Kidney epithelial cell (primary cell): ENCODE measurements at places on chromosomes 2 and 18.
A peak's percentile ranks its signal among the peaks of the same experiment; 100 is the strongest.

DNA sequence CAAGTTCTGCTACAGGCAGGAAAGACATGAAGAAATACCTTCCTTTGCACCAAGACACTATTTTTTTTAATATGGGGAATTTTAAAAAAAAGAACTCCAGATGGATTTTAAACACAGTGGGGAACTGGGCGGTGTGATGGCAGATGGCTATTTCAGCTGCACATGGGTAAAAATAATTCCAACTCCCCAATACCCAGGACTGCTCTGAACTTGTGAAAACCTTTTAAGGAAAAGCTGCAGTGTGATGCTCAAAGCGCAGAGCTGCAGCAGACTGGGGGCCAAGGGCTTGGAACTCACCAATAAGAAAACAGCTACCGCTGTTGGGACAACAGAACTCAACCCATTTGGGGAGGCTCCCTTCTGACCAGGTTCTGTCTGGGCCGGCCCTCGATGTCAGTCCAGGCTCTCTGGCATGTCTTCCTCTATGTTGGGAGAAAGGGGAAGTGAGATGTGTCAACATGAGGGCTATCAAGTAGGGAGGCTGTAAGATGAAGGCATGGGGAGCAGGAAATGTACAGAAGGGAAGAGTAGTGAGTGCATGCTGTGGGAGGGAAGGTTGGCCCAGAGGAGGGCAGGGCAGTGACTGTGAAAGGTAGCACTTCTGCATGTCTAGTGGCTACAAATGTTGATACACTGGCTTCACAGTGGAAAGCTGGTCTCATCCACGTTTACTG lies 64.0 kb upstream of the SLC14A2 start:
- DNase-seq, result no peak

GRCh38 chr18:60146220-60146960 lies 226.2 kb downstream of the MC4R start:
- DNase-seq, result no peak

DNA sequence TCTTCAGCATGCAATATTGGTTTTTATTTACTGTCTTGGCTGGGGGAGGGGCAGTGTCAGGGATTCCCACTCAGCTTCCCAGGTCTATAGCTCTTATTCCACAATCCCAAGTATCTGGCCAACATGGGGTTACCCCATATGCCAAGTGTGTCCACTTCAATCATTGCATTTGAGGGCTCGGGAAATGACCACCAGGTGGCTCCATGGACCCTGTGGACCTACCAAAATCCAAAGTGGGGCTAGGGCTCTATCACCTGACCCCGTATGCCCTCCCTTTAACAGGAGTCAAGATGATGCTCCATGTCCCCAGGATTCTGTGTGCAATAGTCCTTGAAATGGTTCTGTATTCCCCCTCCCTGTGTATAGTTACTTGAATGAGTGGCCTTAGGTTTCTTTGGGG lies 12.1 kb upstream of the TRAF3IP1 start:
- no peak for DNase-seq

GRCh38 chr2:29108225-29108624 lies 7.0 kb upstream of the CLIP4 start:
- DNase-seq, result no peak

GRCh38 chr2:217438821-217439220 lies 564.0 kb downstream of the TNS1 start:
- DNase-seq, result no peak

GRCh38 chr18:11909591-11910026 lies 1.5 kb upstream of the MPPE1 start:
- DNase-seq, result no peak

GRCh38 chr18:78487649-78488048 lies 492.0 kb upstream of the SALL3 start:
- no peak for DNase-seq

DNA sequence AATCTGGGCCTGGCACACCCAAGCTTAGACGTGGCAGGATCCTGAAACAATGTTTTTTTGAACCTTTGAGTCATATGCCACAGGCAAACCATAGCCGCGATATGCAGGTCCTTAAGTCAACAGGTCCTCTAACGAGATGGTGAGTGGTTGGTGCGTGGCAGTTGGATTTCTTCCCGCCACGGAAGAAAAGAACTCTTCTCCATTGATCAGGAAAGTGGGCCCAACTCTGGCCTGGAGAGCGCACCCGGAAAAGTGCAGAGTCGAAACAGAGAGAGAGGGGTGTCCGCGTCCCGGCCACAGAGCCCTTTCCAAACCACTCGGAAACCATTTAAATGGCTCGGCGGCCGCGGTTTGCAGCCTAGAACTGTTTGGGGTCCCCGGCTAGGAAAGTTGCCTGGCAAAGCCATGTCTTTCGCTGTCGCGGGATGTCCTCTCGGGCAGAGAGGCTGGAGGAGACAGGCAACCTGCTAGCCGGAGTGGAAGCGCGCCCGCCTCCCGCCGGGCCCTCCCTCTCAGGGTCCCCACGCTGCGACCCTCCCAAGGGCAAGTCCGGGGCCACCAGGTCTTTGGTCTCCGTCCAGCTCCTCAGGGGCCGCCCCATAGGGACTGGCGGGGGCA lies 777 bp downstream of the GALNT3 start:
- DNase-seq, result no peak

- DNase-seq, result no peak
These were observed 254.1 kb downstream of the HDAC4 start for GRCh38 chr2:239146741-239147181.

DNA sequence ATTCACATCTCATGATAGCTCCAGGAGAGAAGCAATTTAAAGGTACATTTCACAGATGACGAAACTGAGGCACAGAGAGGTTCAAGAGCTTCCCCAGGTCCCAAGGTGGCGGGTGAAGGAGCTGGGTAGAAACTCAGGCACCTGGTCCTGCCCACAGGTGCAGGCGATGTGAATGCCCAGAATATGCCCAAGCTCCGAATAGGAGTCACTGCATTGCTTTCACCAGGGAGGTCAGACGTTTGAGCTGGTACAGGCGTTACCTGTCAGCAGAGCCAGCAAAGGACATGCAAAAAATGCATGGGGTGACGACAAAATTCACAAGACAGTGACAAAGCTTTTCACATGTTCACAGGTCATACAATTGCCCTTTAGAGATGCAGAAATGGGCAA lies 247.9 kb downstream of the HDAC4 start:
- DNase-seq, result no peak

GRCh38 chr2:62774555-62775366 lies 69.2 kb downstream of the EHBP1 start:
- no peak for DNase-seq

GRCh38 chr18:34131006-34131405 lies 93.7 kb downstream of the NOL4 start:
- no peak for DNase-seq

GRCh38 chr2:145692971-145693478 lies 1173.1 kb upstream of the ZEB2 start:
- peak; percentile 86 for DNase-seq

DNA sequence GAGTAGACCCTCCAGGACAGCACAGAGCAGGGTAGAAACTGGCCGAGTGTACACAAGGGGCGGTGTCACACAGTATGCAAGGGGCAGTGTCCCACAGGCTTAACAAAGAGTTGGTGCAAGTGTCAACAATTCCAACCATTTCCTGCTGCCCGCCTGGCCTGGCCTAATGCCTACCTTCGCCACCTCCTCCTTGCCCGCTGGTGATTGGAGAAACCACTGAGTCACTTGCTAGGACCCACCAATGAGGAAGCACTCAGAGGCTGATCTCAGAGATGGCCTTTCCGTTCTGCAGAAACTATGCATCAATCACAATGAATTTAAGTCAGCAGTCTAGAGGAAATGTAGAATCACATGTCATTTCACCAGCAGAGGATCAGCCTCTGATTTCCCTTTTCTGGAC lies 263.3 kb upstream of the PKDCC start:
- DNase-seq, result no peak

GRCh38 chr2:98029718-98030222 lies 34.0 kb upstream of the TMEM131 start:
- no peak for DNase-seq

GRCh38 chr2:39368376-39368775 lies 68.7 kb downstream of the MAP4K3 start:
- DNase-seq, result no peak

GRCh38 chr2:97763176-97763845 lies 49.9 kb downstream of the ZAP70 start:
- no peak for DNase-seq

- DNase-seq, result no peak
These were observed 713 bp downstream of the ATOH8 start for GRCh38 chr2:85754313-85755095.

- DNase-seq, result peak; percentile 35
These were observed 2.7 kb upstream of the ZC3H8 start for GRCh38 chr2:112257575-112257974.

GRCh38 chr2:26540961-26541360 lies 63.0 kb upstream of the OTOF start:
- no peak for DNase-seq

DNA sequence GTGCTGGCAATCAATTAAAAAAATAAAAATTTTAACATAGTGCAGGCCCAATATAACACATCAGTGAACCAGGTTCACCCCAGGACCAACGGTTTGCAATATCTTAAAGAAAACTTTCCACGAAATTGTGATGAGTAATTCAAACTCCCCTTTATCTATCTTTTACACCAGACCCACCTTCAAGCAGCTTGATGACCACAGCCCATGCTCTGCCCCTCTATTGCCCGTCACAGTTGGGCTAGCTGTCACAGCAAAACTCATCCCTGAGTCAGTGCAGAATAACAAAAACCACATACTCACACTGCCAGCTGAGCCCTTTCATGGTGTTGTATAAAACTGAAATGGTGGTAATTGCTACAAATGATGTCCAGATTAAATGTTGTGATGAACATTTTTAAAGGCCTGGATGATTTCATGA lies 112.5 kb upstream of the CREB1 start:
- peak; percentile 51 for DNase-seq

DNA sequence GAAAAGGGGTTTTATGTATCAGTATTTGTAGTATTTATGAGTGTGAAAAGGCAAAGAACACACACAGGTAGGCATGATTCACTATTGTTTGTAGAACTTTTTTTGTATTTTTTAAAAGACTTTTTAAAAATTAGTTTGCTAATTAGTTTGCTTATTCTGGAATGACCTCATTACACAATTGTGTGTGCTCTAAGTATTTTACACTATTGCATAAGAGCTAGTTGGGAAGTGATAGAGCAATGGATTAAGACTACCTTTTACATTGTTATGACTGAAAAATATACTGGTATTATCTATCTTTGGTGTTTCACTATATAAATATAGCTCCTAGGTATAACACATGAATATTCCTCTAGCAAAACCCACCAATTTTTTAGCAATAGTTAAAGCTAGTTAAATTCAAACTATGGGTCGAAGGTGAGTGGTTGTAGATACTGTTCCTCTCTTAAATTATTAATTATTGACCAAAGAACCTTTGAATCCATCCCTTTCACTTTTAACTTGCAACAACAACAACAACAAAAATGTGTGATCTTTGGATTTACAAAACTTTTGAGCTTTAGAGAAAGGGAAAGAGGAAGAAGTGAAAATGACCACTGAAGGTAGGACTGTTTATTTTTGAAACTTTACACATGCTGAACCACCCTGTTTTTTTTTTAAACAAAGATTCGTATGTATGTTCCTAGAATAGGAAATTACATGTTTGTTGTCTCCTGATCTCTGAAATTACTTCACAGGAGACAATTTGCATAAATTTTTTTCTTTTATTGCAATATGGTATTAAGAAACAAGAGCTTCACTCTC lies 18.7 kb downstream of the ITPRID2 start:
- DNase-seq, result no peak

- no peak for DNase-seq
These were observed 9.9 kb downstream of the GLI2 start for GRCh38 chr2:120745420-120746111.

DNA sequence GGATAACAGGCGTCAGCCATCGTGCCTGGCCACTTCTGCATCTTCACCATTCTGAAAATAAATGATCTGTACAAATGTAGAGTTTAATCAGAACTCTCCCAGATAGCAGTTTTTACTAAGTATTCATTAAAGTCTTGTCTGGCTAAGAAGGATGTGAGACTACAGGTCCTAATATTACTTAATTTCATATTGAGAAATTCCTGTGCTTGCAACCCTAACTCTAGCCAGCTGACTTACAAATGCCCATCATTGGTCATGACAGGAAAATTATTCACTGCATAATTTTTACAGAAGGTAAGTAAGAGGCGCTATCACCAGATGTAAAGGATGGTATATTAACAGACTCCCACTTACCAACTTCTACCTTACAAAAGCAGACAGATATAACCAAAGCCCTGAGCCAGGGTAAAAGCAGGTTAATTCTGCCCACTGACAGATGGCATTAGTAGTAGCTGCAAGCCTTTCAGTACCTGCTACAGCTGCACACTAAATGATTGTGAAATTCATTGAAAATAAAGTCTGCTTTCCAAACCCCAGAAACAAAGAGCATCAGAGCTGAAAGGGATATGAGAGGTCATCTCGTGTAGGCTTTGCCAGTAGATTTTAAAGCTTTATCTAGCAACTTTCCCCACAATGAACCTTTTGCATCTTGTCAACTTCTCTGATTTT lies 271.3 kb upstream of the STON1 start:
- no peak for DNase-seq

DNA sequence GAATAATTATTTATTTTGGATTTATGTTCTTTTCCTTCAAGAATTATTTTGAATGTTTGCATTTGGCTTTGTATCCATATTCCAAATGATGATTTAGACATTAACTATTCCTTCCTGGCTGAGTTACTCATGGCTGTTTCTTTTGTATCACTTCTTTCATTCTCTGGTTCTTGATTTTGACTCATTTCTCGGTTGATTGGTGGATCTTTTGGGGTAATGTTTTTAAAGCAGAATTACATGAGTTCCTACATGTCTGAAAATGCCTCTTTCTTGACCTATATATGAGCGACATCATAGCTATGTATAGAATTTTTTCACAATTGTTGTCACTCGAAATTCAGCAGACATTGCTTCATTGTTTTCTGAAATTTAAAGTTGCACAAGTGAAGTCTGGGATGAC lies 39.5 kb downstream of the CYP26B1 start:
- DNase-seq, result no peak

GRCh38 chr18:56662502-56662901 lies 11.3 kb downstream of the WDR7 start:
- no peak for DNase-seq

DNA sequence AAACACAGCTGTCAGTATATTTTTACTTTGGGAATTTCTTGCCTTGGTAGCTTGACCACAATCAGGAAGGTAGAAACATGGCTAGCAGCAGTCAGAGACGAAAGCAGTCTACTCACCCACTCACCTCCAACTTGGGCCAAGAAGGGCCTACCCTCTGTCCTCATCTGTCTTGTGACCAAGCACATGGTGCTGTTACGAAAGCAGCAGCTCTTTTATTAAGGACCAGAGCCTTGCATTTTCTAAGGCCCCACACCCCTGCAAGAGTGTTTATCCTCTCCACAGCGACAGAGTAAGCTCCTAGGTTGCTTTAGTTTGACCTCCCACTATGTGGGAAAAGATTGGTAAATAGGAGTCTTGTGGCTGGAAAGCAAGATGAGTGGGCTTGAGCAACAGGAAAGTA lies 31.3 kb upstream of the MSTN start:
- DNase-seq, result no peak

GRCh38 chr2:84424152-84424551 lies 34.9 kb downstream of the SUCLG1 start:
- no peak for DNase-seq
